Aorta (tissue), 5 donors: ENCODE measurements at places on chromosomes 6 and 20.

GRCh38 chr20:11176431-11176830, 502.6 kb upstream of the JAG1 start:
- no peak overlapping the region for H3K4me3 ChIP-seq
- H3K27me3 ChIP-seq: no peaks in the 10 kb centered on the region
- peaks cover 2% of the 10 kb centered on the region for H3K4me1 ChIP-seq
- no peak overlapping the region for H3K27ac ChIP-seq

DNA sequence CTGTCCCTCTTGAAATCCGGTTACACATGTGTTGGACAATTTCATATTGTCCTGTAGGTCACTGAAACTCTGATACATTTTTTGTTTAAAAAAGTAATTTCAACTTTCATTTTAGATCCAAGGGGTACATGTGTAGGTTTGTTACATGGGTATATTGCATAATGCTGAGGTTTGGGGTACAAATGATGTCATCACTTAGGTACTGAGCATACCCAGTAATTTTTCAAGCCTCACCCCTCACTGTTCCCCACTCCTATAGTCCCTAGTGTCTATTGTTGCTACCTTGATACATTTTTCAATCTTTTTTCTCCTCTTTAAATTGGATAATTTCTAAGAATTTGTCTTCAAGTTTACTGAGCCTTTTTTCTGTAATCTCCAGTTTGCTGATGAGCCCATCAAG, 483.0 kb downstream of the DHX35 start:
- no peaks in the 10 kb centered on the region for H3K36me3 ChIP-seq
- no peak for DNase-seq
- H3K4me1 ChIP-seq: no peaks in the 10 kb centered on the region
- H3K4me3 ChIP-seq: no peak overlapping the region
- H3K27ac ChIP-seq: no peak overlapping the region

GRCh38 chr6:34350137-34350933, 42.1 kb downstream of the NUDT3 start:
- DNase-seq: no peak
- no peak overlapping the region for H3K27ac ChIP-seq
- H3K36me3 ChIP-seq: no peaks in the 10 kb centered on the region

DNA sequence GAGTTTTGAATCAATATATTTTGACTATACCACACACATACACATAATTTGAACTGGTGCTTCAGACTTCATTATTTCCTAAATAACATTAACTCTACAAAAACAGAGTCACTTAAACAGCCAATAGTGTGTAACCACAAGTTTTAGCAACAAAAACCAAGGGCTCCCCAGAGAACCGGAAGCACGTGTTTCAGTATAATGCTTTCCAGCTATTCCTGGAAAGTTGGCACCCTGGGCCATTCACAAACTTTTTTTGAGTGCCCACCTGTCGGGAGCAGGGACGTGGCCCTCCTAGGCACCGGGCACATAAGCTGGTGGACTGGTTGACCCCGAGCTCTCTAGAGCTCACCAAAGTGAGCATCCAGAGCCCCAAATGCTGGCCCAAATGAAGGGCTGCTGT, 1.9 kb upstream of the SLC35D3 start:
- no peak for DNase-seq
- no peaks in the 10 kb centered on the region for H3K36me3 ChIP-seq
- no peak overlapping the region for H3K27ac ChIP-seq
- H3K27me3 ChIP-seq: no peaks in the 10 kb centered on the region
- no peaks in the 10 kb centered on the region for H3K4me1 ChIP-seq
- H3K4me3 ChIP-seq: no peak overlapping the region

DNA sequence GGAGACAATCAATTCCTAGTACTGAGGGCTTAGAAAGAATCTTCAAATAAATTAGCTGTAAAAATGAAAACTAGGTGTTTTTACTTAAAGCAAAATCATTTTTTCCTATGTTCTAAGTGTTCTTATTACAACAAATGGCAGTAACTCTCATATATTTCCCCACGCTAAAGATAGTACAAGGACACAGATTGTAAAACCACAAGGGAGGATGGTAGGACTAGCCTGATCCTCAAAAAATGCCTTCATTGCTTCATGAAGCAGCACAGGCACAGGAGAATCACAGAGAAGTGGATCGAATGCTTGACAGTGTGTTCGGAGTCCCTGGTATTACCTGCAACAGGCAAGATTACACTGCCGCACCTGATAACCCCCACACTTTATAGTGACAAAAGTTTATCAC, 58.5 kb downstream of the SAMD3 start:
- H3K36me3 ChIP-seq: no peaks in the 10 kb centered on the region
- no peak for DNase-seq
- no peaks in the 10 kb centered on the region for H3K27me3 ChIP-seq
- H3K4me3 ChIP-seq: no peak overlapping the region
- H3K27ac ChIP-seq: no peak overlapping the region

GRCh38 chr6:75800708-75801505, 51.9 kb downstream of the MYO6 start:
- no peak overlapping the region for H3K27ac ChIP-seq
- no peaks in the 10 kb centered on the region for H3K27me3 ChIP-seq
- no peaks in the 10 kb centered on the region for H3K36me3 ChIP-seq

DNA sequence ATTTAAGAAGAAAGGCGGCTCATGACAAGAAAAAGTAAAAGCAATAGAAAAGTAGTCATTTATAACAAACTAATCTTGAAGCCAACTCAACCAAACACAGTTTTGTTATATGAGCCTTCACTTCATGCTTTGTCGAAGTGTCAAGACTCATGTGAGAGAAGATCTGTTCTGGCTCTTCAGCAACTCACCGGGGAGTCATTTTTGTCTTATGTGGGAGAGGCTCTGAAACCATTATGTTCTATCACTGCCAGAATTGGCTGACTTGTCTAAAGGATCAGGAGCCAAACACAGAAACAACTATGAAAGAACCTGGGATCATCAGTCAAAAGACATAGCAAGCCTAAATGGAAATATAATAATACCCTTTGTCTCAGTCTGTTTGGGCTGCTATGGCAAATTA, 105.2 kb downstream of the CDK19 start:
- H3K27ac ChIP-seq: no peak overlapping the region
- no peaks in the 10 kb centered on the region for H3K4me1 ChIP-seq

- H3K27me3 ChIP-seq: no peaks in the 10 kb centered on the region
- peak; percentile 42 for DNase-seq
Observed at GRCh38 chr6:158030380-158031300, 49.0 kb downstream of the SYNJ2 start.

DNA sequence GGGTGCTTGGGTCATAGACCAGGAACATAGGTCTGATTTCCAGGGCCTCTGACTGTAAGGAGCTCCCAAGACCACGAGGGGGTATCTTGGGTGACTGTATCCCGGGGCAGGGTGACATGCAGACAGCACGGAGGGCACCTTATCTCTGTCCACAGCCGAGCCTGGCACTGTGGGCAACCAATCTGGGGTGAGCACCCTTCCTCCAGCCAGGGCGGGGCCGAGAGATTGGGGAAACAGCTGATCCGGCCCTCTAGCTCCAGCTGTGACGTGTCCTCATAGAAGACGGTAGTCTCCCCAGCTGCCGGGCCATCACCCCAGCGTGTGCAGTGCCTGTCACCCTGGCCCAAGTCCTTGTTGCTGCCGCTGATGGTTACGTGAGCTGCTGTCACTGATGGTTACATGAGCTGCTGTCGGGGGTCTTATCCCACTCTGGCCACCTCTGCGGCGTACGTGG, 139.6 kb upstream of the RNF24 start:
- no peaks in the 10 kb centered on the region for H3K27me3 ChIP-seq
- H3K27ac ChIP-seq: no peak overlapping the region
- DNase-seq: peak; percentile 63
- H3K4me1 ChIP-seq: no peaks in the 10 kb centered on the region

- H3K27ac ChIP-seq: no peak overlapping the region
- no peak overlapping the region for H3K4me3 ChIP-seq
- H3K36me3 ChIP-seq: no peaks in the 10 kb centered on the region
- no peaks in the 10 kb centered on the region for H3K27me3 ChIP-seq
- DNase-seq: no peak
Observed at GRCh38 chr6:156347246-156347645, 429.9 kb upstream of the ARID1B start.

DNA sequence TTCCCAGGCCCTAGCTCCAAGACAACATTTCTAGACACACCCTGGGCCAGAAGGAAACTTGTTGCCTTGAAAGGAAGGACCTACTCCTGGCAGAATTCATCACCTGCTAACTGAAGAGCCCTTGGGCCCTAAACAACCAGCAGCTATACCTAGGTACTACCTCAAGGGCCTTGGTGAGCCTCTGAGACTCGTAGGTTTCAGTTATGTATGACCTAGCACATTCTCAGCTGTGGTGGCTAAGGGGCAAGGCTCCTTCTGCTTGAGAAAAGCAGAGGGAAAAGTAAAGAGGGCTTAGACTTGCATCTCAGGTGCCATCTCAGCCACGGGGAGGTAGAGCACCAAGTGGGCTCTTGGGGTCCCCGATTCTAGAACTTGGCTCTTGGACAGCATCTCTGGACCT, 132.3 kb upstream of the NHSL1 start:
- no peak overlapping the region for H3K27ac ChIP-seq
- no peaks in the 10 kb centered on the region for H3K27me3 ChIP-seq

DNA sequence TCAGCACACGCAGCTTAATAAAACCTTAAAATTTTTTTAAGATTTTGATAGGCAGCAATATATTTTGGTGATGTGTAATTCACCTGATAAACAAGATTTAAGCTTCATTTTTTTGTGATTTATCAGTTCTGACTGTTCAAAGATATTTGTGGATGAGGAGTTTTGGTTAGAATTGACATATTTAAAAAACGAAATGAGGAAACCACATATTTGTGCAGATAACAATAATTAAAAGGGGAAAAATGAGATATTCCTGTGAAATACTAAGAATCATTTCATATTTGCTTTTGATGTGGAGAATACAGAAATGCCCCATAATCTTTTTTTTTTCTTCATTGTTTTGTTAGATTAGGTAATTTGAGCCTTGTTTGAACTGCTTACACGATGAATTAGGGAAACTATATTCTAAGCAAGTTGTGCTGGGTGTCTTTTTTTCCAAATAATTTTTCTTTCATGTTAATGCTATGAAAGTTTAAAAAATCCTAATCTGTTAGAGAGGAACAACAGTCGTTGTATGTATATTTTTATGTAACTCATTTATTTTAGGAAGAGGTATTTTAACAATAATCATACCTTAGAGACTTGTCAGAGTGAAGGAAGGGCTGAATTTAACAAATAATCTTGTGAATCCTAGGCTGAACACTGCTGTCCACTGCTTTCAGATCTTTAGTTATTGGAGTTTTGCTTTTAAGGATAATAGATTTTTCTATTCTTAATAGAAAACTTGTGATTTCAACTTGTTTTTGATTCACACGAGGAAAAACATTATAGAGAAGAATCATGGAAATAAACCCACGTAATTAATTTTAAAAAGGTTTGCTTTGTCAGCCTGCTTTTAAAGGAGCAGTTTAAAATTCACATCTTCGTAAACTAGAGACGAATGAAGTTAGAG, 4.0 kb downstream of the ARID1B start:
- no peaks in the 10 kb centered on the region for H3K27me3 ChIP-seq
- H3K4me1 ChIP-seq: no peaks in the 10 kb centered on the region
- DNase-seq: no peak
- H3K27ac ChIP-seq: no peak overlapping the region

GRCh38 chr6:43978473-43979346, 148.5 kb downstream of the MRPL14 start:
- no peak overlapping the region for H3K27ac ChIP-seq
- H3K4me3 ChIP-seq: no peak overlapping the region
- H3K36me3 ChIP-seq: no peaks in the 10 kb centered on the region
- DNase-seq: peak; percentile 47
- no peaks in the 10 kb centered on the region for H3K4me1 ChIP-seq

DNA sequence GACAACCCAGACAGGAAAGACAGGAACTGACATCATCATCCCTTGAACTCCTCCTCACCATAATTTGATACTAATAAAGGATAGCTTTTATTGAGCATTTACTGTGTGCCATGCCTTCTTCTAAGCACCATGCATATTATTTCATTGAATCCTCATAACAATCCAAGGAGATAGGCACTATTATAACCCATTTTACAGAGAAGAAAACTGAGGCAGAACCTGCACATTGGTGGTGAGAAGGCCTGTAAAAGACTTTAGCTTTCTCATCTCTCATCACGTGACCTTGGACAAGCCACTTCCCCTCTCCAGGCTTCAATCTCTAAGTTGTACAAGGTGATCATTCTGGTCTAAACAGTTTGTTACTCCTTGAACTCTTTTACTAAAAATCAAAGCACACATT, 34.5 kb upstream of the PREX1 start:
- no peaks in the 10 kb centered on the region for H3K27me3 ChIP-seq
- DNase-seq: no peak
- no peaks in the 10 kb centered on the region for H3K36me3 ChIP-seq

- no peak for DNase-seq
- H3K27ac ChIP-seq: no peak overlapping the region
- H3K4me3 ChIP-seq: no peak overlapping the region
- H3K36me3 ChIP-seq: no peaks in the 10 kb centered on the region
Observed at GRCh38 chr20:59295531-59295930, 4.9 kb upstream of the EDN3 start.

DNA sequence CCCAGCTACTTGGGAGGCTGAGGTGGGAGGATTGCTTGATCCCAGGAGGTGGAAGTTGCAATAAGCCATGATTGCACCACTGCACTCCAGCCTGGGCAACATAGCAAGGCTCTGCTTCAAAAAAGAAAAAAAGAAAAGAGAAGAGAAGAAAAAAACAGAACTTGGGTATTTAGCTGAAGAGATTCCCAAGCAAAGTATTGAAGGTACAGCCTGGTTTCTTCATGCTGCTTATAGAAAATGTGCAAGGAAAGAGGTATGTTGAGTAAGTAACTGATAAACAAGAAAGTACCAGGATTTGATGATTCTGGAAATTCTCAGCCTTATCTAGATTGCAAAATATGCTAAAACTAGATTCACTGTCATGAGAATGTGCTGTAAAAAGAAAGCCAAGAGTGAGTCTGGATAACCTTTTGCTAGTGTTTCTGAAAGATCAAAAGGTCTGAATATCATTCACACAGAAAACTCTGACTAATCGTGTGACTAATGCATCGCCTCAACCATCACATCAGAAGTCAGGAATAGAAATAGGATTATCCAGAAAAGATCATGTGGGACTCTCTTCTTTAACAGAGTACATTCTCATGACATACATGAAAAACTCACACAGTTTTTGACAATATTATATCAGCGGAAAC, 32.4 kb upstream of the NOP56 start:
- no peaks in the 10 kb centered on the region for H3K4me1 ChIP-seq
- no peak overlapping the region for H3K4me3 ChIP-seq
- DNase-seq: no peak
- H3K27me3 ChIP-seq: no peaks in the 10 kb centered on the region

DNA sequence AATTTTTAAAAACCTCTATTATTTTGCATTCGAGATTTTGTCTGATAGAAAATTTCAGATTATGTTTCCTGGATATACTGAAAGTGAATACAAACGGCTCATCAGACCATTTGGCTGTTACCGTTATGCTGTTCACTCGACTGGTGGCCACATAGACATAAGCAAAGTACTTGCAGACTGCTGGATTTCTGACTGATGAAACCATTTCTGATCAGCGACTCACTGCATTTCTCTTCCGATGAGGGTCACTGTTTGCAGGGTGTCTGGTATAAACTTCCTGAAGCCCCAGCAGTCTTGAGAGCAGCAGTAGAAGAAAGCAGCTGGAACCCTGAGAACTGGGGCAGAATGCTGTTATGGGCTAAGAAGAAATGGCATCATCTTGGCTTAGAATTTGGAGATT, 17.7 kb downstream of the SNX9 start:
- H3K4me3 ChIP-seq: no peak overlapping the region
- H3K4me1 ChIP-seq: peaks cover 14% of the 10 kb centered on the region
- no peak overlapping the region for H3K27ac ChIP-seq
- no peaks in the 10 kb centered on the region for H3K27me3 ChIP-seq
- DNase-seq: no peak
